ENCODE measurements at places on chromosomes 12 and 14.
A peak's percentile ranks its signal among the peaks of the same experiment; 100 is the strongest.

DNA sequence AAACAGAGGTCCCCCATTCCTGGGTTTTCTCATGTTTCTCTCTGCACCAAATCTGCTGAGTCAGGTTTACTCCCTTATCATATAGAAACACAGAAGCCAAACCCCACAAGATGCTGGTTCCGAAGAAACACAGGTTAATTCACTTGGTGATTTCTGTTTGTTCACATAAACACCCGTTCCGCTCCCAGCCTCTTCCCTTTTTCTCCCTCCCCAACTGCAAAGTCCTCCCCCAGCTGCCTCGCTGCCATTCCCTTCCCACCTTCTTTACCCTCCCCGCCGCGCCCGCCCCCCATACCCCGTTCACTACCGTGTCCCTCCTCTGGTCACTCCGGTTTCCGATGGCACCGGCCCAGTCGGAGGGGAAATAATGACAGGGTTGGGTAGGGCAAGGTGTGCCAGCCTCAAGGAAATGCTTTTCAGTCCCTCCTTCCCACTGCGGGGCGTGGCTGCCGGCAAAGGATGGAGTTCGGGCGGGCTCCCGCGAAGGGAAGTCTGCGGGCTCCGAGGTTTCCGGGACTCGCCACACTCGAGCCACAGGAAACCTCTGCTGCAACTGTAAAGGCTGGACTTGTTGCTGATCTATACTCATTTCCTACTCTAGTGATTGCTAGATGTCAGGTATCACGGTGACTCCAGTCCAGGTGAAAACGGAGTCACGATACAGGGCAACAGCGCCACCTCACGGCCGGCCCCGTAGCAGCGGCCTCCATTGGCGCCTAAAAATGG, at the start of gene STYK1:
Gene STYK1, minus strand, starts transcription at position 394 of the 726 bp plus-strand sequence. CDS start 39,434 bp downstream, outside the sequence.
- no peak for DNase-seq

DNA sequence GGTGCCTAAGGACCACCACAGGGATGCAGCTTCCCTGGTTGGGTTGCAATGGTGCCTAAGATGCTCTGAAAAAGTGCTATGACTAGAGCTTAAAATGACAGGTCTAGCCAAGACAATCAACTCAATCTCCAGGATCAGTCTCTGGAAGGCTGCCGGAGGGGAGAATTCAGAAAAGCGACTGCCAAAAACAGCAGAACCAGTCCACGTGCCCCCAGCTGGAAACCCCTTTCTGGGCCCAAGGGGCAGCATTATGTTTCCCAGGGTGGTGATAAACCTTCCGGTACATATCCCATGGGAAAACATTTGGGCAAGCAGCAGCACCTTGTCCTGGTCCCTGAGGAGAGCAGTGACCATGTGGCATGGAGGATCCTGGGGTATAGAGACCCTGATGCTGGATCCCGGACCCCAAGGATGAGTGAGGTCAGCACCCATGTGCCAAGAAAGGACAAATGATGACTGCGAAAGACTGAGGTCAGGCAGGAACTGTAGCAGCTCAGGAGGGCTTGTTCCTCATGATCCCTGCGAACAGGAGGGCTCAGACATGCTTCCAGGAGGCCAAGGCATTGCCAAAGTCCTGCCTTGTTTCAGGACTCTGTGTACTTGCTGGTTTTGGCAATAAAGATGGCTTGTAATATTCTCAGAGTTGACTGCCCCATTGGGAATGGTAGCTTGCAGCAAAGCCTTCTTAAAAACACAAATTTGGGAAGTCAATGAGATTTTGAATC, 49.9 kb upstream of the LTBP2 start:
- DNase-seq = no peak

GRCh38 chr12:51972849-51973273, 21.4 kb downstream of the ACVR1B start:
- DNase-seq = peak; percentile 47

GRCh38 chr14:51422704-51423103, 182.7 kb downstream of the TMX1 start:
- no peak for DNase-seq

DNA sequence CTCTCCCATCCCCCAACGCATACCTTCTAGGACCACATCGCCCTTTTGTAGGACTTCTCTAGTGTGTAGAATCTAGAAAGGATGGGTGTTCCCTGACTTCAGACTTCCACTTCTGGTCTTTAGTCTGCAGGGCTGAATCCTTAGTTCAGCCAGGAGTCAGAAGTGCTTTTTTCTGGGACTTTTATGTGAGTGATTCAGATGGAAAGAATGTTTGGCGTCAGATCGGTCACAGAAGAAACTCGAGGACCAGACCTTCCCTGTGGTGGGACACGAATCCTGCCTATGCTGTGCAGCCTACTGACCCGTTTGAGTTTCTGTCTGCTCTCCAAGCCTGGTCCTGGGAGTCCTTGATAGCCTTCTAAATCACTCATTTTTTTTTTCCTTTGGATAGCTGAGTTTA, 165.4 kb upstream of the SSTR1 start:
- no peak for DNase-seq

DNA sequence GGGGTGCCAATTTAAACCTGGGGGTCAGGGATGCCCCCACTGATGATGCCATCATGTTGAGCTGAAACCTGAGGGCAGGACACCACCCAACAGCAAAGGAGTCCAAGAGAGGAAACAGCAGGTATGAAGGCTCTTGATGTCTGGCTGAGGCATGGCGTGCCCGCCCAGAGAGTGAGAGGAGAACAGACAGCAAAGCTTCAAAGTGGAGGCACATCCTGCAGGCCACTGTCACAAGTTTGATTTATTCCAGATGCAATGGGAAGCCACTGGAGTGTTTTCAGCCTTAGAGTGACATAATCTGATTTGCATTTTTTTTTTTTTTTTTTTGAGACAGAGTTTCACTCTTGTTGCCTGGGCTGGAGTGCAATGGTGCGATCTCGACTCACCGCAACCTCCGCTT, 34.8 kb downstream of the IRF2BPL start:
- DNase-seq = no peak

DNA sequence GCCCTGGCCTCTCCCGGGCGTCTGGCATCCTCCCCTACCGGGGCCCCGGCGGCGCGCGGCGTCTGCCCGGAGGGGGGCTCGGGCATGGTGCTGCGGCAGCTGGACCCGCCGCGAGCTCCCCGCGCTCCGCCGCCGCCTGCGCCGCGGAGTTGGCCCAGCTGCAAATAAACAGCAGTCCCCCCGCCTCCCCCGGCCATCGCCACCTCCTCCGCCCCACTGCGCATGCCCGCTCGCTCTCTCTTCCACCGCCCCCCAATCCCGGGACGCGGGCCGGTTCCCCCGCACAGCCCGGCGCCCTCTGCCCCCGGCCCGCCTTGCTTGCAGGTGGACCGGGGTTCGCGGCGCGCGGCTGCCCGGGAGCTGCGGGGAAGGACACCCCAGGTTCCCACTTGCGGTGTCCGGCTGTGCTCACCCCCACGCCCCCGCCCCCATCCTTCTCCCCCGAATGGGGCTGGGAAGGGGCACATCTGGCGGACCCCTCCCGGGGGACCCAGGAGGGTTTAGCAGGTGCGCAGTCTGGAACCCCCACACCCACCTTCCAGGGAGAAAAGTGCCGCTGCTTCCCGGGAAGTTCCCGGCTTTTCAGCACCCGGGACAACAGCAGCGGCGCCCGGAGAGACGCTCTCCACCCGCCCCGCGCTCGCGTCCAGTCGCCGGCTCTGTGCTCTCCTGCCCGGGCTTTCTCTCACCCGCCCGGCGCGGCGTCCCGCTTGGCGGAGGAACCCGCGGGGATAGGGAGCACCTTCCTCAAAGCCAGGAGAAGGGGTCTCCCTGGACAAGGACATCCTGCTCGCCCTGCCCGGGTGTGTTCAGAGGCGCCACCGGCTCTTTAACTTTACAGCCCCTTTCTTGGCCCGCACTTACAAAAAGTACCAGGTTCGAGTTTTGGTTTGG, at the start of gene TMTC1:
Gene TMTC1, minus strand, starts transcription at position 170 of the 894 bp plus-strand sequence. CDS start 191 bp downstream, outside the sequence.
- peak; percentile 62 for DNase-seq

GRCh38 chr14:61184112-61184511, 97.0 kb downstream of the TMEM30B start:
- no peak for DNase-seq

- DNase-seq = peak; percentile 32
These were observed 114.8 kb downstream of the PLXNC1 start for GRCh38 chr12:94263011-94263811.

GRCh38 chr14:74582910-74583581, 29.0 kb downstream of the LTBP2 start:
- DNase-seq = no peak

DNA sequence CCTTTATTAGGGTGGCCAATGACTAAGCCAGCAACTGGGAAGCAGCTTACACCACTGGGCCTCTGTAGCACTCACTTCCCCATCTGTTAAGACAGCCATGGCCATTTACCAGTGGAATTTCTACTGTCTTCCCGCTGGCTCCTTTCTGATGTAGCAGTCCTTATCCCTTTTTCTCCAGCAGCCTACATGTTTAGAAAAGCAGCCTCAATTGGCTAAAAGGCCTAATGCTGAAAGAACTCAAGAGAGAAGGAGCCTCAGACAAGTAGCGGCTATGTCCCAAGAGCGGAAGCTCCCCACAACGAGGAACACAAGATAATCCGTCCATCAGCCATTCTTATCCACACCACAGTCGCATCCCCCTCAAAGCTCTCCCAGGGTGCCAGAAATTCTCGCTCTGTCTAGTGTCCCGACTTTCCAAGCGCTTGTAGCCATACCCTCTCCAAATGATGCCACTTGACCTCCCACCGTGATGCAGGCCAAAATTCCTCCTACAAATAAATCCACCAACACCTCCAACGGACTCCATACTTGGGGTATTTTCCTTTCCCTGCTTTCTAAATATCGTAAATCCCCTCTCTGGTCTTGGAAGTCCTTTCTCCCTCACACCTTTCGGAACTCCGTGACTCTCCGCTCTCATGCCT, 624 bp downstream of the M6PR start:
- peak; percentile 34 for DNase-seq

- DNase-seq = no peak
These were observed 12.0 kb upstream of the LGMN start for GRCh38 chr14:92760524-92760805.

- no peak for DNase-seq
These were observed 746.6 kb downstream of the LRFN5 start for GRCh38 chr14:42353315-42353714.

- DNase-seq = no peak
These were observed 4.2 kb downstream of the PRICKLE1 start for GRCh38 chr12:42585154-42585840.

DNA sequence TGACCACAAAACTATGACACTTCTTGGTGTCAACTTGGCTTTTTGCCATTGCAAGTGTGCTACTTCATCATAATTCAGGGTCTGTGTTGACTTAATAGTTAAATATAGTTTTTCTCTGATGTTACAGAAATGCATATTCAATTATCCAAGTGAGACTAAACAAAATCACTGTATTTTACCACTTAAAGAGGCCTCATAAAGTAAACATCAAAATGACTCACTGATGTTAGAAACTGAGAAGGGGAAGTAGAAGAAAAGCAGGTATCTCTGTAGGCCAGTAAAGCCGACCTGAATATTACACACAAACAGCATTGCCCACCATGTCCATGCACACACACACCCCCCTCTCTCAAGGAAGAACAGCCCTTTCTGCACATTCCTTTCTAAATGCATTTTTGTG, 55.4 kb downstream of the RPAP3 start:
- DNase-seq = no peak

- DNase-seq = no peak
These were observed 10.3 kb downstream of the TWF1 start for GRCh38 chr12:43795716-43796280.

DNA sequence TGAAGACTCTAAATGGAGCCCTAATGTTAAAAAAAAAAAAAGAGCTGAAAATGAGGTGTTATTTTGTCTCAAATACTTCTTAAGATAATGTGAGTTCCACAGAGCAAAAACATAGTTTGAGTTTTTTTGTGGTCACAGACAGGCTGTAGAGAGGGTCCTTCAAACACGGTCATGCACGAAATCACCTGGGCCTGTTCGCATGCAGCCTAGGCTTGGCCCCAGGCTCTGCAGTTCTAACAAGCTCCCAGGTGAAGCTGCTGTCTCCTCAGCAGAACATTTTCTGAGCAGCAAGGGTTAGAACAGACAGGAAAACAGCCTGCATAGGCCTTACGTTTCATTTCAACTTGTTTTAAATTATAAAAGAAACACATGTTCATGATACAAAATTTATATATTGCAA, 65.4 kb upstream of the TBPL2 start:
- no peak for DNase-seq

DNA sequence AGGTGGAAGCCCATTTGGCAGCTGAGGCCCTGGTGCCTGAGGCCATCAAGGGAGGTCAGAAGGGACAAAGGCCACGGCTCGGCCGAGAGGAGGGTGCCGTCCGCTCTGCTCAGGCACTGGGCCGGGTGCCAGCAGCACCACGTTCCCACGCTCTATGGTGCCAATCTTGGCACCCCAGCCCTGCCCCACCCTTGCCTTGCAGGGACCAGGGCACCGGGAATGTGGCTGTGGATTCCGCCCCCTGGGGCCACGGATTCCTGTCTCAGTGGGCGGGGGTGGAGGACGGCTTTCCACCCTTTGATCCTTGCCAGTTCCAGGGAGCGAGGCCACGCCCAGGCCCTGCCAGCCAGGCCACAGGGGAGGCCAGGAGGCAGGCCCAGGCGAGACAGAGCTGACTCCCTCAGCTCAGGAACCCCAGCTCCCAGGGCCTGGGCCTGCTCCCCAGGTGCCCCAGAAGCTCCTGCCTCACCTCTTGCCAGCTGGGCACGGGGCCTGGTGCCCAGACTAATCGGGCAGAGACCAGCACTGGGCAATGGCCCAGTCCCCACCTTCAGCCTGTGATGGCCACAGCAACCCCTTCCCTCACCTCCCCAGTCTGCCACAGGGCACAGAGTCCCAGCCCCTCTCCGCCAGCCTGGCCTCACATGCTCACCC, 26.4 kb upstream of the GPR132 start:
- no peak for DNase-seq

DNA sequence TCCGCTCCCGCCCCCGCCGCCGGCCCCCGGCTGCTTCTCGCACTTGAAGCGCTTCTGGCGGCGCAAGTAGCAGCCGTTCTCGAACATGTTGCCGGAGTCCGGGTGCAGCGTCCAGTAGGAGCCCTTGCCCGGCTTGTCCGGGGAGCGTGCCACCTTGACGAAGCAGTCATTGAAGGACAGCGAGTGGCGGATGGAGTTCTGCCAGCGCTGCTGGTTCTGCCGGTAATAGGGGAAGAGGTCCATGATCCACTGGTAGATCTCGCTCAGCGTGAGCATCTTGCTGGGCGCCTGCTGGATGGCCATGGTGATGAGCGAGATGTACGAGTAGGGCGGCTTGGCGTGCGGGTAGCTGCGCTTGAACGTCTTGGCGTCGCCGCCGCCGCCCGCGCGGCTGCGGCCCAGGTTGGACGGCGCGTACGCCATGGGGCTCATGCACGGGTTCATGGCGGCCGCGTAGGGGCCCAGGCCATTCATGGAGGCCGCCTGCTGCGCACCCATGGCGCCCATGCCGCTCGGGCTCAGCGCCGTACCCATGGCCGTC, 3.0 kb downstream of the FOXA1 start:
- no peak for DNase-seq

GRCh38 chr12:25438638-25439037, 114.4 kb downstream of the LMNTD1 start:
- no peak for DNase-seq

- no peak for DNase-seq
These were observed 15.4 kb upstream of the ASIC1 start for GRCh38 chr12:50041962-50042361.
